ENCODE measurements at places on chromosomes 6 and 20. TPM values are rescaled to one million over a fixed set of nuclear protein-coding genes. Genes with fewer than 3 reads are reported as not detected.

Gene TRIM31
- total RNA-seq: not detected

Gene RBPJL
- not detected for total RNA-seq

Gene PPP1R16B
- under 0.01 TPM for total RNA-seq

Gene RCAN2
- 0.09 TPM for total RNA-seq

Gene SNPH
- 9.6 TPM for total RNA-seq

Data from bronchial smooth muscle cell (primary cell).